Stimulated activated CD8-positive, alpha-beta memory T cell treated with anti-CD3 and anti-CD28 coated beads, Interleukin-15, amount 100 ng/mL, for 24 hours (primary cell): ENCODE measurements at places on chromosomes 12 and 14.

- DNase-seq, result no peak
Measured at GRCh38 chr12:62158461-62159360, 101.5 kb upstream of the USP15 start.

- no peak for DNase-seq
Measured at GRCh38 chr14:23608454-23608853, 27.7 kb upstream of the DHRS2 start.

DNA sequence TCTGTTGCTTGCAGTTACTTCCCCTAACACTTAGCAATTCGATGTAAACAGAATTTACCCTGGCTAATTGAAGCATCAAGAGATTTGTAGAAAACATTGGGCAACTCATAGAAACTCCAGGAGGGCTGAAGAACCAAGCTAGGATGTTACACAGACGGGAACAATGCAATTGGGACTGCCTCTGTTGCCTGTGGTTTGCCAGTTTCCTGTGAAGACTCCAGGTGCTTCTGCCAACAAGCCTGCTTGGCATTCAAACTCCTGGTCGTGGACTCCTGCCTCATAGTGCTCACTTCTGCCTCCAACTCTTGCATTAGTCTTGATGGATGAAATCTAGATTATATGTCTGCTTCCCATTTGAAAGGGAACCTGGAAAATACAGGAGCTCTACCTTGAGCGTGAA lies 246.0 kb downstream of the BMP4 start:
- no peak for DNase-seq

- no peak for DNase-seq
Measured at GRCh38 chr14:20801726-20802125, 918 bp downstream of the RNASE1 start.

DNA sequence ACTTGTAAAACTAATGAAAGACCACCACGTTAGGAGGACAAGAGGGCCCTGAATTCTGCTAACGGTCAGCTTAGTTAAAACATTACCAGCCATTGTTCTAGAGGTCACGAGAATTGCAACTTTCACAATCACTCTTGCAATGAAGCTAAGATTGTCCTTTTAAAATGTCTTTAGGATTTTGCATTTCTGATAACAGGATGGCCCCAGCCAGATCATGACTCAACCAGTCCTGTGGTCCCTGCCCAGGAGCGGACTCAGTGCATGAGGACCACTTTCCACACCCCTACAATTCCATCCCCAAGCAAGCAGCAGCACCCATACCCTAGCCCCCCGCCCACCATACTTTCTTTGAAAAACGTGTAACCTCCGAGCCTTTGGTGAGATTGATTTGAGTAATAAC lies 28.7 kb downstream of the HSP90AA1 start:
- no peak for DNase-seq

DNA sequence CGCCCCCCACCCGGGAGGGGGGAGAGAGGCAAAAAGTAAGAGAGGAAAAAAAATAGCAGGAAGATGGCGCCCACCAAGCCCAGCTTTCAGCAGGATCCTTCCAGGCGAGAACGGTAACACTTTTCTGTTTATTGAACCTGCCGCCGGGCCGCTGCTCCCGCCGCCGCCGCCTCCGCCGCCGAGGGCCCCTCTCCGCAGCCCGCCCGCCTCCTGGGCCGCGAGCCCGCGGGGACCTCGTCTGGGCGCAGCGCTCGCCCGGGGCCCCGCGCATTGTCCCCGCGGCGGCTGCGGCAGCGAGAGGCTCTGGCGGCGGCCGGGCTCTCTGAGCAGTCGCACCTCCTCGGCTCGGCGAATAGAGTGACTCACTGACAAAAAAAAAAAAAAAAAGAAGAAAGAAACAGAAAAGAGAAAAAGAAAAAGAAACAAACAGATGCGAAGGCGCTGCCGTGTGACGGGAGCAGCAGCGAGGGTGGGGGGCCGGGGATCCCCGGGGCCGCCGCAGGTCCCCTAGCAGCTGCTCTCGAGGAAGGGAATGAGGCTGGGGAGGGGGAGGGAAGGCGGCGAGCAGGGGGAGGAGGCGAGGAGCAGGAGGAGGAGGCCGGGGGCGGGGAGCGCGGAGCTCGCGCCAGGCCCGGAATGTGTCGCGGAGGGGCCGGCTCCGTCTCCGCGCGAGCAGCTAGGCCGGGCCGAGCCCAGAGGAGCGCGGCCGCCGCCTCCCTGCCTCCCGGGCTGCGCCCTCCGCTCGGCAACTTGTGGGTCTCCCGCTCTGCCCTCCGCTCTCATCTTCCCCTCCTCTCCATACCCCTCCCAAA lies 781 bp downstream of the NPAS3 start:
- DNase-seq, result no peak

DNA sequence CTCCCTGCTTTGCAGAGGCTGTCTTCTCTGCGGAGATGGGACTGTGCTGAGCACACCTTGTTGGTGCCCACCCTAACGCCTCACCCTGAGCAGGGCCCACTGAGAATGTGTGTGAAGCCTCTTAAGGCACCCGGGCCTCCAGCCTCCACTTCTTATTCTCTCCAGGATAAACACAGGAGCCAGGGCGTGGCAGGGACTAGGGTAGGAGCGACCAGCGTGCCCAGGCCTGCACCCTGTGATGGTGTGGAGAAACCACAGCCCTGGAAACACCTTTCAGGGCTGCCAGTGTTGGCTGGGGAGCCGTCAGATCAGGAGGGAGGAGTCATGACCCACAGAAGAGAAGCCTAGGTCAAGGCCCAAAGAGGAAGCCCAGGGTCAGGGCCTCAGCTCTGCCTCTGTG lies 41.3 kb downstream of the VDR start:
- DNase-seq, result no peak
